ENCODE measurements at places on chromosomes 12 and 14.

GRCh38 chr12:116703214-116703795 lies 34.6 kb downstream of the SPRING1 start:
- DNase-seq: no peak

DNA sequence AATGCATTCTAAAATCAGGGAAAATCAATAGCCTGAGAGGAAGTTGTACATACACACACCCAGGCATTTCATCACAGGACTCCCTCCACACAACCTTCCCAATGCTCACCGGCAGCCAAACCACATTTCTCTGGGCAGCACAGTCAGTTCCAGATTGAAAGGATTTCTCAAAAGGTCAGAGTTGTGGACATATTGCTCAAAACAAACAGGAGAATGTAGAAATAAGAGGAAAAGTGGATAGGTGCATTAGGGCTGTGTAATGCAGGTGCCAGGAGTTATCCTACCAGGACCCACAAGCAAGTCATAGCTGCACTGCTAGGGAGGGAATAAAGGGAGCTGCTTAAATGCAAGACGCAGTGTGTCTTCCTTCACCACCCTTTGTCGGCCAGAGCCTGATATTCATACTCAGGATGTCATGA lies 62.9 kb downstream of the GCH1 start:
- no peak for DNase-seq

DNA sequence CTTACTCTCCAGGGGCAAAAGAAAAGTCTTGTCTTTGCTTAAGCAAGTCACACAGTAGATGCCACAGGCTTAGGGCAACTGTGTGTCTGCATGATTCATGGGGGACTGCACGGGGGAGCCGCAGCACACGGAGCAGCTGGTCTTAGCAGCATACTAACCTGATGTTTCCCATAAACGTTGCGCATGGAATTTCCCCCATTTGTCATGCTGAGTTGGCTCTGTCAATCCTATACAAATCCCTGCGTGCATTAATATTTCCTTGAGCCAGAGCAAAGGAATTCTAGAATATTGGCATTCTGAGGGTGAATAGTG lies 71.2 kb downstream of the SAMD4A start:
- no peak for DNase-seq

DNA sequence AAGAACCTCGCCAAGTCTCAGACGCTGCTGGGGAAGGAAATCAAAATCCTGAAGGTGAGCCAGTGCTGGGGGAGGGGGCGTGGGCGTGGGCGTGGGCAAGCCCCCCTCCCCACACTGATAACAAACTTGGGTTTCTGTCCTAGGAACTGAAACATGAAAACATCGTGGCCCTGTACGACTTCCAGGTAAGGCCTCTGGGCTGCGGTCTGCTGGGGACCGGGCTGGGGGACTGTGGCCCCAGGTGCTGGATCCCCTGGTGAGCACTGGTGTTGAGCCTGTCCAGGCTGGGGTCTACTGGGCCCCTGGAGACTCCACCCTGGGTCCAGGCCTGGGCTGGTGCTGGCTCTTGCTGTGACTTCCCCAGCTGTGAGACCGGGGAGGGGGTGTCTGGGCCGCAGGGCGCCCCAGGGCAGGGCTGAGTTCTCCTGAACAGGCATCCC lies 1.2 kb downstream of the ULK1 start:
- no peak for DNase-seq

DNA sequence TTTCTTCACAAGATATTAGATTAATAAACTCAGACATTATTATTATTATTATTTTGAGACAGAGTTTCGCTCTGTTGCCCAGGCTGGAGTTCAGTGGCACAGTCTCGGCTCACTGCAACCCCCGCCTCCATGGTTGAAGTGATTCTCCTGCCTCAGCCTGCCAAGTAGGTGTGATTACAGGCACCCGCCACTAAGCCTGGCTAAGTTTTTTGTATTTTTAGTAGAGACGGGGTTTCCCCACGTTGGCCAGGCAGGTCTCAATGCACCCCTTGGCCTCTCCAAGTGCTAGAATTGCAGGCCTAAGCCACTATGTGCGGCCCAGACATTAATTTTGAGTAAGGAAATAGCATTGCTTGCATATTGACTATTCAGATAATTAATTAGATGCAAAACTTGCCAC lies 554.9 kb upstream of the LRFN5 start:
- DNase-seq: no peak
